Umbilical cord (tissue), 2 donors: ENCODE measurements at places on chromosomes 11 and 22.

DNA sequence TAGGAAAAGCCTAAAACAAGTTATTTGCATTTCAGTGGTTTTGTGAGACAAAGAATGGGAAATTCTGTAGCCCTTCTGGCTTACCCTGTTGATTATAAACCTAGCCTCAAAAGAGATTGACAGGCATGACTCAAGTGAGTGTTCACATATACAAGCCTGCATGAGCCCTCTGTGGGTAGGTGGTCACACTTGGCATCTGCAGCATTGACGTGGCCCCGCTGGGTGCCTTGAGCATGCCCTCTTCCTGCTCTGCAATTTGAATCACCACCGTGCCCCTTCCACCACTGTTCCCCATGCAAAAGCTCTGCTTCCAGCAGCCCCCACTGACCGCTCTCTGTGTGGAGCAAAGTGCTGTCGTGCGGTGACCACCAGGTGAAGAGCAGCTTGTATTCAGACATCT, 21.0 kb upstream of the ADSL start:
- no peak for DNase-seq

- peak; percentile 15 for DNase-seq
Observed at GRCh38 chr11:13869398-13869886, 93.1 kb upstream of the SPON1 start.

- DNase-seq: peak; percentile 74
Observed at GRCh38 chr11:90447618-90448017, 224.8 kb upstream of the CHORDC1 start.

DNA sequence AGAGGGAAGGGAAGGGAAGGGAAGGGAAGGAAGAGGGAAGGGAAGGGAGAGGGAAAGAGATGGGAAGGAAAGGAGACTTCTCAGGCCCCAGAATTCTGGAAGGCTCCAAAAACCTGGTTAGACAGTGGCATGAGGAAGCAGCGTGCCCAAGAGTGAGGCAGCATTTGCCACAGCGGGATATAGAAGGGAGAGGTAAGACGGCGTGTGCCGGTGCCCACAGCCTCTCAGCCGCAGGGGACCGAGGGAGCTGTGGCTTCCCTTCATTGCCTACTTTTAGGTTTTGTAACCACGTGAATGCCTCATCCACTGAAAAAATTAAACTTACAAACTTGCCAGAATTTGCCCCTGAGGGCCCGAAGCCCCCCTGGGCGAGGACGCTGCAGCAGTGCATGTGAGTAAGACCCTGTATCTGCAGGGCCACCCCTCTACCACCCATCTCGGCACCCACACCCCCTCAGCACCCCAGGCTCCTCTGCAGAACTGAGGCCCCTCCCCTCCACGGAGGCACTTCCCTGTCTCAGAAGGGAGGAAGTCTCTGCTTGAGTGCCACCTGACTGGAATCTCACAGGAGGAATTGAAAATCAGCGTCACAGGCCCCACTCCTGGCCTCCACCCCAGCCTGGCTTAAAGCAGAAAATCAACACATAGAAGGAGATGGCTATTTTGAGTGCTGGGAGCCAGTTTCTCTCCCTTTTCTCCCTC, 58.1 kb downstream of the LINC01488 start:
- DNase-seq: peak; percentile 42

DNA sequence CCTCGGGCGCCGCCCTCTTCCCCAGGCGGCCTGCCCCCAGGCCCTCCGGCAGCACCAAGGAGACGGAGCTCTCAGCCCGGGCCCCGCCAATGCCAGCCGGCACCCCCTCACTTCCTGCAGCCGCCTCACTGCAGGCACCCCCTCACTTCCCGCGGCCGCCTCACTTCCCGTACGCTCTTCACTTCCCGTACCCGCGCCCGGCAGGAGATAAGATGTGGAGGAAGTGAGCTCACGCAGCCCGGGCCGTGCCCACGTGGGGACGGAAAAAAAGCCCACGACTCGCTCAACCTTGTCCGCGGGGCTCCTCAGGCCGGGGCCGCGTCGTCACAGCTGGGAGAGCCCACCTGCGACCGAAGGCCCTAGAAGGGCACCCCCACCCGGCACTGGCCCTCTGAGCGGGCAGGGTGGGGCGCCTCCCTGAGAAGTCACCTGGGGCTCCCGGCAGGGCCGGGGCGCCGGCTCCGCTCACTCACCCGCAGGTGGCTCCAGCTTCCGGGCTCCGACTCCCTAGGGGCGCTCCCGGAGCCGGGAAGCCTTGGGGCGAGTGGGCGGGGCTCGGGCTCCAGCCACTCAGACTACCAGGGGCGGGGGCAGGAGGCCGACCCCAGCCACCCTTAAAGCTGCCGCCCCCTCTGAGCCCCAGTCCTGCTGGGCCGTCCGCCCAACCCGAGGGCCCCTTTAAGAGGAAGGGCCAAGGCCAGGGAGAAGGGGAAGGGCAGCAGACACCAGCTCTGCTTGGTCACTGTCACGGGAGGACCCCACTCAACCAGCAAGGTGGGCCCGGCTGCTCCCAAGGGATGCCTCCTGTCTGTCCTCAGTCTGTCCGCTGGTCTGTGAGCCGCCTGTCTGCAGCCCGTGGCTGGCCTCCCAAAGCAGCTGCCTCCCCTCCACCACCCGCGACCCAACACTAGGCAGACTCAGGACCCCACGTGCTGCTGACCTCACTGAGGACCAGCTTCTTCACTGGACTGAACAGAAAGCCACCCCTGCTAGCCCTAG, 31.4 kb downstream of the PISD start:
- peak; percentile 87 for DNase-seq

DNA sequence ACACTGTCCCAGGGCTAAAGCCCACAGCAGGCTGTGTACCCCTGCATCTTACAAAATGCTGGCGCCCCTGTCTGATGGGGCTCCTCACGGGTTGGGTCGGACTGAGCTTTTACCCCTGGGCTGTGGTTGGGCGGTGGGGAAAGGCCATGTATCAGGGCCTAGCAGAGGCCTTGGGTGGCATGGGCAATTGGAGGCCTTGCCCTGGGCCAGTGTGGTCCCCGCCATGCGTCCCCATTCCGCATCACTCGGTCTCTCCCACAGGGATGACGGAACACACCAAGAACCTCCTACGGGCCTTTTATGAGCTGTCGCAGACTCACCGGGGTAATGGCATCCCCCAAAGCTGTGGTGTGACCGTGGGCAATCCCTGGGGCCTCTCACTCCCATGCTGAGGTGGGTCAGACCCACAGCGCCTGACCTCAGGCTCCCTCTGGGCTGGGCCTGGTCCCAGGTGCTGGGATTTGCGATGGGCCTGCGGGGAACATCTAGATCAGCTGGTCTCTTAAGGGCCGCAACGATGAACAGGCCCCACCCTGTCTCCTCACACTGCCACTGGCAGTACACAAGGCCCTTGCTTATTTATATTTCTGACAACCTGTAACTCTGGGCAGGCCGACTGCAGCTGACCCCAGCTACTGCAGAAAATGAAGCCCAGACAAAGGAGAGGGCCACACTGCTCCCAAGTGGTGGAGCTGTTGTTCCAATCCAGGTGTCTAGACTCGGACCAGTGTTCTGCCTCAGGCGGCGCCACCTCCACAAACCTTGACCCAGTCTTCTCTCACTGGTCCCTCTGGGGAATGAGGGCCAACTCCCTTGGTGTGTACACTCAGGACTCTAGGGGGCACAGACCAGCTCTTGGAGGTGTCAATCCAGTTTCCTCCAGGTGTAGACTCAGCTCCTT, 12.3 kb downstream of the SLC16A8 start:
- DNase-seq: no peak

DNA sequence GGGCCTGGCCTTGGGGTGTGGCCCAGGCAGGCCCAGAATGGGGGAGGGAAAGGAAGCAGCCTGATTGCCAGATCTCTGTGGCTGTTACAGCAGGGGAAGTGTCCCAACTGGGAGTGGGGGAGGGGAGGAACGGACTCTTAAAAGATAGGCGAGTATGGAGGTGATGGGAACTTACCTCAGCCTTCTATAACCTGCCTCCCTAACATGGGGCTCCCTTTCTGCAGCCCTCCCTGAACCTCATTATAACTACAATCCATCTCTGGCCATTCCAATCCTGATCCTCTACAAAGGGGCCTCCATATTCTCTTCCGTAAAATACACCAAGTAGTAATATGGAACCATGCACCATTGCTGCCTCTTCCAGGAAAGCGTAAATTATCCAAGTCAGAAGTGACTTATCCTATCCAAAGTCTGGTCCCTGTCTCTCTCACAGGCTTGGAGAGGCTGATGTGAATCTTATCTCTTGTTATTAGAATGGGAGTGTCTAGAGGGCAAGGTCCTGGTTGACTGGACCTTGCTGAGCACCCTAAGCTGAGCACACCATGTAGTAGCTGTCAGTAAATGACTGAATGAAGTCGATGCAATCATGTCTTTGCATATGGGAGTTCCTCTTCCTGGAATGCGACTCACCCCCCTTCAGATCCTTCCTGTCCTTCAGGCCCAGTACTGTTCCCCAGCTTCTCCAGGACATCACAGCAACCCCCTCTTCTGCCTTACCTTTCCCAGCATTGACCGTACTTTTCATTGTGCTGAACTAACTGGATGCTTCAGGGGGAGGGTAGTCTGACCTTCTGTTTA, 5.9 kb downstream of the RHOG start:
- no peak for DNase-seq

- peak; percentile 34 for DNase-seq
Observed at GRCh38 chr11:12053606-12054361, 45.4 kb upstream of the DKK3 start.

GRCh38 chr11:15097411-15097810, 17.3 kb upstream of the INSC start:
- DNase-seq: no peak

DNA sequence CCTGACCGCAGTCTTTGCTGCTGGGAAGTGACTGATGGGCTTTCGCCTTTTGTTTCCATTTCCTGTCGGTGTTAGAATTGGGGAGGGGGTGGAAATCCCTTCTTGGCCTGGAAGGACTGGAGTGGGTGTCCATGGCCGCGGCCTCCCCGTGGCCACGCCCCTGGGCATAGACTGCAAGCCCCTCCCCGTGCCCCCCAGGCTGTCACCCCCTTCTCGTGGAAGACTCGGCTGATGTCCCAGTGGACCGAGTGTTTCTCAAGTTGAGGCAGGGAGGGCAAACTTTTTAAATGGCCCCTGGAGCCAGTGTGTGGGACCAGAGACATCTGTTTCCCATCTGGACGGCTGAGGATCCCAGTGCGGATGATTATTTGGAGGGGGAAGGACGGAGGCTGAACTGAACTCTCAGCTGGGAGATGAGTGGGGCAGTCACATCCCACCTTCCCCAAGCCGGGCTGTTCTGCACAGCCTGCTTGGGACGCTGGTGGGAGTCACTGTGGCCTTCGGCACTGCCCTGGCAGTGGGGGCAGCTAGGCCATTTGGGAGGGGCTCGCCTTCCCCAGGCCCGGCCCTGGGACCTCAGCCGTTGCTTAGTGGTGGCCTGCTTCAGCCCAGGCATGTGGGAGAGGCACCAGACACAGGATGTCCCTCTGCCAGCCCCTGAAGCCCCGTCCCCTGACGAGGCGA, 1.6 kb downstream of the CD81 start:
- DNase-seq: peak; percentile 54

DNA sequence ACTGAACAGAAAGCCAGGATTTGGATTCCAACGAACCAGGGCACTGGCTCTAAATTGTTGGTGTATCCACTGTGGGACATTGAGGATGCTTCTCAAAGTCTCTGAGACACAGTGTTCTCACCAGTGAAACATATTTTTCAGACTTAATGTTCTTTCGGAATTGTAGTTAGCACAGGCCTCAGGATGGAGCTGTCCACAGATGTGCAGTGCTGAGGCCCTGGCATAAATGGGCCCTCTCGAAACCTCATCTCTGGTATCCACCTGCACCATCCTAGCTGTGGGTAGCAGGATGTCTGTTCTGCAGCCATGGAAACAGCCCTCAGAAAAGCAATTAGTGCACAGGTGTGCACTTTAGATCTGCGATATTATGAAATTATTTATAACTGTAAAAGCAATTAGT, 656.8 kb downstream of the TBC1D22A start:
- no peak for DNase-seq

GRCh38 chr11:124199702-124200101, 16.6 kb downstream of the OR10D3 start:
- no peak for DNase-seq

- DNase-seq: peak; percentile 21
Observed at GRCh38 chr11:93659841-93660240, 1.6 kb upstream of the CEP295 start.

- no peak for DNase-seq
Observed at GRCh38 chr11:44150401-44150800, 54.9 kb downstream of the EXT2 start.

GRCh38 chr11:83035070-83035854, 36.4 kb downstream of the RAB30 start:
- DNase-seq: no peak

DNA sequence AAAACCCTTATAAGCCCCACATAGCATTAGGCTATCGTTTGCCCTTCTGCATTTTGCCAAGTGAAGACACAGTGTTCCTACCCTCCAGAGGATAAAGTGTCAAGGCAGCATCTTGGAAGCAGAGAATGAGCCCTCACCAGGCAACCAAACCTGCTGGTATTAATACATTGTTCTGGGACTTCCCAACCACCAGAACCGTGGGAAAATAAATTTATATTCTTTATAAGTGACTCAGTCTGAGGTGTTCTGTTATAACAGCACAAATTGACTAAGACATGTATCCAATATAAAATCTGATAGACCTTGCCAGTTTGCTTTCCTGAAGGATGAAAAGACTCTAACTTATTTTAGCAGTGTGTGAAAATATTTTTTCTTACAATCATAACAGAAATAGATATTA, 792.5 kb upstream of the LRRC4C start:
- no peak for DNase-seq

GRCh38 chr11:112033902-112034301, 8.7 kb downstream of the DLAT start:
- no peak for DNase-seq

- no peak for DNase-seq
Observed at GRCh38 chr11:72890881-72891280, 76.7 kb downstream of the ATG16L2 start.

GRCh38 chr11:85805387-85805786, 5.6 kb downstream of the SYTL2 start:
- DNase-seq: no peak

DNA sequence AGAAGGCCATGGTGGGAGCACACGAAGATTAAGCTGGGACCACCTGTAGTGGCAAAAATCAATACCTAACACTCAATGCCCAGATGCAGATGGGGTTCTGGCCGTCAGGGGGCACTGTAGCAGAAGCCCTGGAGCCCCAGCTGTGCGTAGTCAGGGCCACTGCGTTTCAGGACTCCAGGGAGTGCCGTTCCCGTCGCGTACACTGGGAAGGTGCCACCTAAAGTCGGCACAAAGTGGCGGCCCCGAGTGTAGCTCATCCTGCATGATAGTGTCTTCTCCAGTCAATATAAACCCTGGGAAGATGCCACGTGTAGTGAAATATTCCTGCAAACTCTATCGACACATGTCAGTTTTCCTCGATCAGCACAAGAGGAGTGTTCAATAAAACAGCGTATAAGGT, 123.8 kb upstream of the NTM start:
- no peak for DNase-seq

GRCh38 chr11:19530505-19530904, 182.1 kb upstream of the NAV2 start:
- no peak for DNase-seq

- no peak for DNase-seq
Observed at GRCh38 chr11:96299155-96299888, 43.7 kb downstream of the MAML2 start.
